Caki2 (cell line): ENCODE measurements at places on chromosomes 4 and X.

GRCh38 chr4:25888781-25889180 is 25.2 kb upstream of the SMIM20 start:
- DNase-seq: no peak

DNA sequence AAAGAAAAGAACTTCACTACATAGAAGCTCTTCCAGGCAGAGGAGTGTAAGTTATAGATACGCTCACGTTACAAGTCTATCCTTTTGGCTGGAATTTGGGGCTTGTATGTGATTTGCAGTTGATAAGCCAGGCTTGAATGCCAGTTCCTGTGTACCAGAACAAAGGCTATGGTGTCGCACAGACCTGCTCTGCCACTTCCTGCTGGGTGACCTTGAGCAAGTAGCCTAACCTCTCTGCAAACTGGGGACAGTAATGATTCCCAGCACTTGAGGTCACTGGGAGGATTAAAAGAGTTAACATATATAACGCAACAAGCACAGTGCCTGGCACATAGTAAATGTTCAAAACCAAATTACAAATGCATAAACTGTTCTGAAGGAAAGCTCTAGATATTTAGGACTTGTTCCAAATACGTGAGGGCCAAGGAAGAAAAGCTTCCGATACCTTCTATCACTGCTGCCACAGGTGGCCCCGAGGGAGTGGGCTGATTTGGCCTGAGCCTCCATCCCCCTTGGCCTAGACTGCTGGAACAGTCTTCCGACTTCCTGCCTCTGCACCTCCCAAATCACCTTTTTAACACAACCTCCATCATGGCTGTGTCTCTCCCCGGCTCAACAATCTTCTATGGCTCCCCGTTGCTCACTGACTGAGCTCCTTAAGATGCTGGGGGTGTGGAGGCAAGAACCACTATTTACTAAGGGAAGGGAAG is 1.3 kb upstream of the SOWAHD start:
- no peak for DNase-seq

DNA sequence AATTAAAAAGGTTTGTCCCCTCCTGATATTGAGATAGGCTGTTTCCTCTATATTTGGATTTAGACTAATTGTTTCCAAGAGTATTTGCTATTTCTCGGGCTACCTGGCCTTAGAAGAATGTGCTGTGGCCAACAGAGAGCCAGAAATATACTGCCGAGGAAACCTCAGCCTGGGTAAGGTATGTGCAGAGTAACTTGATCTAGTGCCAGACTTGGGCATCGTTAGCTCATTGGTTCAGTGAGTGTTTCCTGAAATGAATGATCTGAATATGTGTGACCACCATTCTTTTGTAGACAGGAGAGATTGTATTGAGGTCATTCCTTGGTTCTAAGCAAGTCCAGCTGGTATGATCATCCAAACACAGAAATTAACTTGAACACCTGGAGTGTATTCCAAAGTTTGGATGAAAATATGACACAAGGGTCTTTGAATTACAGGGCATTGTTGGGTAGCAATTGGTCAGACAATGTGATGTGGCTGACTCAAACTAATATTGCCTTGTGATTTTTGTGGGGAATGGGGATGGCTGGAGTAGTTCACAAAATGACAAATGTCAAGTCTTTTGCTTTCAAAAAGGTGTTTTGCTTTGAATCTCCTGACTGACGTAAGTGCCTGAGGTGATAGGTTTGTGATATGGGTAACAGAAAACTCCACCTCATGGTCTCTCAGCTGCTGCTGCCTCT is 100.2 kb upstream of the CXCL13 start:
- DNase-seq: no peak

GRCh38 chr4:76326515-76326914 is 20.0 kb downstream of the STBD1 start:
- DNase-seq: no peak

DNA sequence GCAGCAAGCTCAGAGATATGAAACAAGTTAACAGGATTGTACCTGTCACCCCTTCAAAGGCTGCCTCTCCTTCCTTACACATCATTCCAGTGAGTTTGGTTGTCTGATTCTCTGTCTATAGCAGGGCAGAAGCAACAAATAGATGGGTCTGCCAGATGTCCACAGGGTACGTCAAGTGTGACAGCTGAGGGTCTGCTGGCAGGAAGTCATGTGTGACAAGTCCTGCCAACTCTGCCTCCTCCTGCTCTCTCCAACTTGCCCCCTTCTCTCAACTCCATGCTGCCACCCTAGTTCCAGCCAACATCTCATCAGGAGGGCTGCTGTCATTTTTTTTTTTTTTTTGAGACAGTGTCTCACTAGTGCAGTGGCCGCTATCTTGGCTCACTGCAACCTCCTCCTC is 109.2 kb downstream of the NSUN7 start:
- no peak for DNase-seq

DNA sequence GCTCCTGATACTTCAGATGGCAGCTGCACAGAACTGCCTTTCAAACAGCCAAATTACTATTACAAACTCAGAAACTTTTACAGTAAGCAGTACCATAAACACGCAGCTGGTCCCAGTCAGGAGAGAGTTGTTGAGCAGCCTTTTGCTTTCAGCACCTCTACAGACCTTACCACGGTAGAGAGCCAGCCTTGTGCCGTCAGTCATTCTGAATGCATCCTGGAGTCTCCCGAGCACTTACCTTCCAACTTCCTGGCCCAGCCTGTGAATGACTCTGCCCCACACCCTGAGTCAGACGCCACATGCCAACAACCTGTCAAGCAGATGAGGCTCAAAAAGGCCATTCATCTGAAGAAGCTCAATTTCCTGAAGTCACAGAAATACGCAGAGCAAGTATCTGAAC is 12.4 kb downstream of the ZBTB49 start:
- DNase-seq: no peak

DNA sequence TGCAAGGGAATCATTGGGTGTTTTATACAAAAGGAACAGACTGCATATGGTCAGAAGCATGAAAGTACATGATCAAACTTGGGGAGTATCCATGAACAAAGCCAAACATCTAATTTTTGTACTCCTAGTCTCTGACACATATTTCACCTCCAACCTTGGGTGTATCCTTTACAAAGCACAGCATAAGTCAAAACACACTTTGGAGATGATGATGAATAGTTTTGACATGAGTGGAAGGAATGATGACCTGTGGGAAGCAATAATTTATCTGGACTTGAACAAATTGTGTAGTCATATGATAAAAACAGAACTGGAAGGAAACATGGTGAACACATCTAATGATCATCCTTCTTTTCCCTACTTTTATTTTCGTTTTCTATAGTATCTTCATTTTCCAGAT is 108.7 kb upstream of the PLS3 start:
- DNase-seq: no peak

- DNase-seq: peak; percentile 92
Observed at GRCh38 chr4:183171484-183172267, 72.6 kb downstream of the WWC2 start.

- no peak for DNase-seq
Observed at GRCh38 chrX:112678831-112679230, 907 bp downstream of the LHFPL1 start.

DNA sequence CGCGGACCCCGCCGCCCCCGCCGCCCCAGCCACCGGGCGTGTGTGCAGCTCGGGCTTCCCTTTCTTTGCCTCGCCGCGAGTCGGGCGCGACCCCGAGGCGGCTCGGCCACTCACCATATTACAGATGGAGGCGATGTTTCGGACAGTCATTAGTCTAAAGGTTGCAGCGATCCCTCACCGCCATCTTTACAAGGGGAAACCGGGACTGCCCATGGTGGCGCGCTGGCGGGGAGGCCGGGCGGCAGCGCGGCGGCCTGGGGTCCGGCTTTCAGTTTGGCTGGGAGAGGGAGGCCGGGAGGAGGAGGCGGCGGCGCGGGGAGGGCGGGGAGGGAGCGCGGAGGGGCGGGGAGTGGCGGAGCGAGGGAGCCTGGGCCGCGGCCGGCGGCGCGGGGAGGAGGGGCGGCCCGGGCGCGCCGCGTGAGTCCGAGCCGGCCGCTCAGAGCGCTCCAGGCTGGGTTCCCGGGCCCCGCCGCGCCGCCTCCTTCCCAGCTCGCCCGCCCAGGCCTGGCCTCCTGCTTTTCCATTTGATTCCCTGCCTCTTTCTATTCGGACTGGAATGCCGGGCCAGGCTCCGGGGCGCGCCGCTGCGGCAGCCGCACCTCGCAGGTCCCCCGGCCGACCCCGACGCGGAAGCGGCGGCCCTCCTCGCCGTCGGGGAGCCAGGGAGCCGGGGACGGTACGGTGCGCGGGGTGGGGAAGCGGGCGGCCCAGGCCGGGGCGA is at the start of gene USP46:
Gene USP46 (minus strand): TSS at position 301 of the 721 bp plus-strand sequence. CDS start 151 bp downstream, at position 150.
- peak; percentile 60 for DNase-seq

DNA sequence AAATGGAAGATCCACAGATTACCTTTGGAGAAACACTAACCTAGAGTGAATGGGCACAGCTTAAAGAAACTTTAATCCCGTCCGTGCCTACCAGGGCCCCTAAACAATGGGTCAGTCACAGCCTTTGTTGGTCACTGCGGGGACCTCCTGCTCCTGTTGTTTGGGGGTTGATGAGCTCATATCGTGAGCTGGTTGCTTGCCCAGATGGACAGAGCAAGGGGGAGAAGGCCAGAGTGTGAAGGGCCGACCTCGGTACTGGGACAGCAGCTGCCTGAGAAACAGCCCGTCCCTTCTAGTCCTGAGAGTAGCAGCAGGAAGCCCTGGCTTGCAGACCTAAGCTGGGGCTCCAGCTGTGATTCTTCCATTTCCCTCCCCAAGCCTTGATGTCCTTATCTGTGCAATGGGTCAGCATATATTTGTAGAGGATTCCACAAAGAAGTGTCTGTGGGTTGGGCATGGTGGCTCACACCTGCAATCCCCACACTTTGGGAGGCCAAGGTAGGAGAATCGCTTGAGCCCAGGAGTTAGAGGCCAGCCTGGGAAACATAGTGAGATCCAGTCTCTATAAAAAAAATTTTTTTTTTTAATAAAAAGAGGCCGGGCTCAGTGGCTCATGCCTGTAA is 69.6 kb upstream of the SLC34A2 start:
- DNase-seq: no peak

DNA sequence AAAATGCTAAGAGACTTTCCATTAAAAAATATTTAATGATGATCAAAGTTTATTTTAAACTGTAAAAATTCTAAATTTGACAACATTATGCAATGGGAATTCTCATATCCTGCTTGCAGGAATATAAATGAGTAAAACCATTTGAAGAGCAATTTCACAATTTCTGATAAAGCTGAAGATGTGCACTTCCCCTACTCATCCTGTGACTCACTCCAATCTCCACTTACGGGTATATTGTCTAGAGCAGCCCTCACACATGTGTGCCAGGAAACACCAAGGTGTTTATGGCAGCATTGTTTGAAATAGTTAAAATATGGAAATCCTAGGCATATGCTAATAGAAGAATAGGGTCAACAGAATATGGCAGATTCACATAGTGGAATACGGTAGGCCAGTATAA is 158.4 kb downstream of the PDHA2 start:
- no peak for DNase-seq
